HCEC 1CT (cell line): ENCODE measurements at places on chromosomes 3 and 15.

DNA sequence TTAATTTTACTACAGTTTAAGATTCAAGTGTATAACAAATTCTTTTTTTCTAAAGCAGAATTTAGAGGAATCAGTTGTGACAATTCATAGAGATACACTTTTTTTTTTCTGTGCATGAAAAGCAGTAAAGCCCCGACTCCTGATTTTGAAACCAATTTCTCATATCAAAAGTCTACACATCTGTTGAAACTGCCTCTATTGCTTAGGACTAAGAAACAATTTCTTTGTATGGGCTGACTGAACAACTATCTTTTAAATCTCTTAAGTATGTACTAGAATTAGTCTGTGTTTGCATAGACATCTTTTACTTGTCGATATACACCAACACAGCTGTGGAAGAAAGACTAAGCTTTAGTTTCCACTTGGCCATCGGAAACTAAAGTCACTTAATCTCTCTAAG, 127.6 kb downstream of the MEIS2 start:
- DNase-seq: no peak

GRCh38 chr15:81411051-81411450, 37.0 kb upstream of the TMC3 start:
- DNase-seq: no peak

GRCh38 chr15:98063871-98064270, 103.4 kb downstream of the ARRDC4 start:
- no peak for DNase-seq

GRCh38 chr3:193938613-193939012, 197.3 kb upstream of the HES1 start:
- no peak for DNase-seq

GRCh38 chr15:96693990-96694517, 363.6 kb downstream of the NR2F2 start:
- no peak for DNase-seq

- DNase-seq: no peak
These were observed 27.9 kb downstream of the LNP1 start for GRCh38 chr3:100429187-100429716.

DNA sequence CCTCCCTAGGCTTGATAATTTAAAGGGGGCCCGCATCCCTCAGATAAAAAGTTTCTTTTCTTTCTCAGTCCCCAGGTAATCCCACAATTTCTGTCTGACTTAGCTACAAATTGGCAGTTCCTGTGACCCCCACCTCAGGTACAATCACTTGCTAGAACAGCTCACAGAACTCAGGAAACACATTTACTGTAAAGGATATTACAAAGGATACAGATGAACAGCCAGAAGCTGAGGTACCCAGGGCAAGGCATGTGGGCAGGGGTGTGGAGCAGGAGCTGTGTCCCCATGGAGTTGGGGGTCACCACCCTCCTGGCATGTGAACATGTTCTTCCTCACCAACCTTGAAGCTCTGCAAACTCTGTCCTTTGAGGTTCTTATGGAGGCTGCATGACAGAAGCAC, 73.8 kb downstream of the CMTM8 start:
- no peak for DNase-seq

DNA sequence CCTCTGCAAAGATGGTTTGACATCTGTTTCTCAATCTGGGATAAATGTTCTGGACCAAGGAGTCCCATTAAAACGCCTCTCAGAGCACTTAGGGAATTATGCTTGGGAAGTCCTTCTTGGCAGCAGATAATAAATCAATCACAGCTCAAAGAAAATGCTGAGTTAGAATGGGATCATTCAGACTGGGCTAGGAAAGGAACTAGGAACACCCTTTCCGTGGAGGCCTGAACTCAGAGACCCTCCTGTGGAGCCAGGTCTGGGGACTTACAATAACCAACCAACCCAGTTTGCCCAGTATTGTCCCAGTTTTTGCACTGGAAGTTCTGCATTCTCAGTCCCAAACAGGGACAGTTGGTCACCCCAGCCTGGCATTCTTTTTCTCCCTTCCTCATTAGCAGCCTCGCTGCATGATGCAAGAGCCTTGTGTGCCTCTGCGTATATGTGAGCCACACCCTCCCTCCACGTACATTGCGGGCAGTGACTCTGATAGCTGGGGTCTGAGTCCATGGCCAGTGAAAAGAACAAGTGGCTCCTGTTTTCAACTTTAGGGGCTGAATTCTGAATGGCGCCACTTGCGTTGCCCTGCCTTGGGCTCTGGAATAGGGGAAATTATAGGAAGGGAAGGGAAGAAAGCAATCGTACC, 88.7 kb downstream of the SEMA5B start:
- DNase-seq: no peak

GRCh38 chr3:175447521-175447920, 588.4 kb downstream of the NAALADL2 start:
- no peak for DNase-seq

- peak; percentile 15 for DNase-seq
These were observed 126.4 kb downstream of the P2RY1 start for GRCh38 chr3:152961323-152961722.

DNA sequence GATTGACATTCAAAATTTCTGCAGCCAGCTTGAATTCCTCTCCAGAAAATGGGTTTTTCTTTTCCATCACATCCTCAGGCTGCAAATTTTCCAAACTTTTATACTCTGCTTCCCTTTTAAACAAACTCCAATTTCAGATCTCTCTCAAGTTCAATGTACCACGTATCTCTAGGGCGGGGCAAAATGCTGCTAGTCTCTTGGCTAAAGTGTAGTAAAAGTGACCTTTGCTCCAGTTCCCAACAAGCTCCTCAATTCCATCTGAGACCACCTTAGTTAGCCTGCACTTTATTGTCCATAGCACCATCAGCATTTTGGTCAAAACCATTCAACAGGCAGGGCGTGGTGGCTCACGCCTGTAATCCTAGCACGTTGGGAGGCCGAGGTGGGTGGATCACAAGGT, 46.7 kb downstream of the NIPA2 start:
- DNase-seq: no peak

DNA sequence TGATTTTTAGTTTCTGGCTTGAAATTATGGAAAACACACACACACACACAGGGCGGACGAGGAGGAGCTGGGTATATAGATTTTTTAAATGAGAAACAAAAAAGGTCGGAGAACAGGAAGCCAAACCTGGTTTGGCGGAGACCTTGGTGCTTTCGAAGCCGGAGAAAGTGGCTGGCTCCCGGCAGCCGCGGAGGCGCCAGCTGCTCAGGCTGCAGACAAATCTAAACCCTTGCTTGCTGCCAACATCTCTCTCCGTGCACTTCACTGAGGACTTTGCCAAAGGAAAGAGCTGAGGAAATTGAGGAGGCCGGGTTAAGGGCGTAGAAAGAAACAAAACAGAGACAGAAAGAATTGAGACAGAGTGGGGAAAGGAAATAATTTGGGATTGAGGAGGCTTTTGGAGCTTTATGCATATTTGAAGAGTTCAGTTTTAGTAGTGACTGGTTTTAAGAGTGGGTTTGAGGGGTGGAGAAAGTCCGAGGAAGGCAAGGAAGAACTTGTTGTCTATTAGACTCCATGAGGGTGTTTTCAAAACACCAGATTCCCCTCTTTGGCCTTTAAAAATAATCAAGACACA, 2.2 kb downstream of the ZIC1 start:
- peak; percentile 61 for DNase-seq

DNA sequence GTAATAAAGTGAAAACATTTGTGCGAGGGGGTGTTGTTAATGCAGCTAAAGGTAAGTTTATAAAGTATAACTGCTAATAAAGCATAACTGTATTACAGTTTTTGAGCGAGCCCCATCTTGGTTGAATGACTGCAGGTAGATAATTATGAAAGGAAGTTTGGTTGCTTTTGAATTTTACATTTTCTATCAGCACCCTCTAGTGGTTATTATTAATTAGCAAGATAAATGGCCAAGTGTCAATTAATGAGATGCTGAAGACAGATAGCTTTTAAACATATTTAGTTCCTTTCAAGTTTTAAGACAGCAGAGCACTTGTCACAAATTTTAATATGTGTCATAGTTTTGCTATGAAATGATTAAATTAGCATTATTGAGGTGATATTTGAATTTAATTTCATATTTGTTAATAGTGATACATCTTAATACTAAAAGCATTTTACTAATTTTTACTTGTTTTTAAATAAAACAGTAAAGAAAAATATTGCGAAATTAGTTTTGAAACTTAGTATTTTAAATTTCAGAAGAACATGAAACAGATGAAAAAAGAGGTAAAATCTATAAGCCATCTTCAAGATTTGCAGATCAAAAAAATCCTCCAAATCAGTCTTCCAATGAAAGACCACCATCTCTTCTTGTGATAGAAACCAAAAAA, 15.1 kb downstream of the U2SURP start:
- peak; percentile 18 for DNase-seq

DNA sequence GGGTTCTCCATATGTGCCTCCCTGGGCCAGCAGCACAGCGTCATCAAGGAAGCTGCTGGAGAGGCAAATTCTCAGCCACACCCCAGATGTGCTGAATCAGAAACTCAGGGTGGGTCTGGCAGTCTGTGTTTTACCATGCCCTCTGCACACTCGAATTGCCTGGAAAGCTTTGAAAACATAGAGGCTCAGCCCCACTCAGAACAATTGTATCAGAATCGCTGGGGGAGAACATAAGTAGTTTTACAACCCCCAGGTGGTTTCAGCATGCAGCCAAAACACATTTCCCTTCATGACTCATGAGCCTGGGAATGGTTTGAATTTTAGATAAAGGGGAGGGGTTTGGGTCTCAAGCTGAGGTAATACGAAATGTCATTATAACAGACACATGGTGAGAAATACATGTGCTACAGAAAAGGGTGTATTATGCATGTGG, 9.6 kb downstream of the TGM4 start:
- DNase-seq: peak; percentile 93
